Femur (tissue), 1 donor: ENCODE measurements at places on chromosomes 2 and 18.

- no peak for DNase-seq
These were observed 80.5 kb downstream of the FOXI3 start for GRCh38 chr2:88372042-88372441.

GRCh38 chr2:204578928-204579598 is 33.8 kb downstream of the PARD3B start:
- no peak for DNase-seq

- DNase-seq: no peak
These were observed 371.3 kb downstream of the RNF144A start for GRCh38 chr2:7288484-7288883.

- DNase-seq: no peak
These were observed 610.6 kb downstream of the IRS1 start for GRCh38 chr2:226189061-226189460.

DNA sequence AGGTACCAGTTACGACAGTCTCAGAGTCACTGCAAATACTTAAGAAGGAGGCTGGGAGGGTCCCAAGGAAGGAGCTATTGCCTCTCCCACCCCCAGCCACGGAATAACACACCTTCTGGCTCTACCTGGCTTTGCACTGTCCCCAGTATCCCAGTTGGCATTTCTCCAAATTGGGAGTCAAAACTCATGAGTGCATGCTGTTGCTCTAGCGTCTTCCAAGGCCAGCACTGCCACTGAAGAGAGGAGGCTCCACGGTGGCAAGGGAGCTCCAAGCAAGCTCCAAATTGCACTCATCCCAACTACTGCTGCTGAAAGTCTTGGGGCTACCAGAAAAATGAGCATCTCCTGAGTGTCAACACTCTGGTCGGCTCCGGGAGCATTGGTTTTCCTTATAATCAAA is 1.6 kb downstream of the SCTR start:
- no peak for DNase-seq

GRCh38 chr2:198004921-198005829 is 200.8 kb downstream of the PLCL1 start:
- DNase-seq: peak; percentile 21

- no peak for DNase-seq
These were observed 278.4 kb downstream of the PRKCE start for GRCh38 chr2:45929674-45930395.

GRCh38 chr2:207885010-207885409 is 115.3 kb upstream of the FZD5 start:
- no peak for DNase-seq

DNA sequence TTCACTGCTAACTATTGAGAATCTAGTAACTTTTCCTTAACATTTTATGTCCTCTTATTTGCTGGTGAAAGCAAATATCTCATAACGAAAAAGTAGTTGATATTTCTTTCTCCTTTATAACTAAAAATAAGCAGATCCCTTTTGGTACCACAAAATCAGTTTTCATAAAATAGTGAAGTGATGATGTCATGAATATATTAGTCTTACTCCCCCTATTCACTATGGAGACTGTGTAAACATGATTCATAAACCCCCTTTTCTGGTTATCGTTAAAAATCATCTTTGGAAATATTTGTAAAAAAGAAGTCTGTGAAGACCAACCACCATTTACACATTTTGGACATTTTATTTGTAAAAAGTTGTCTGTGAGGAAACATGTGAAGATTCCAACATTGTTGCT is 734.9 kb downstream of the NUP35 start:
- DNase-seq: no peak

DNA sequence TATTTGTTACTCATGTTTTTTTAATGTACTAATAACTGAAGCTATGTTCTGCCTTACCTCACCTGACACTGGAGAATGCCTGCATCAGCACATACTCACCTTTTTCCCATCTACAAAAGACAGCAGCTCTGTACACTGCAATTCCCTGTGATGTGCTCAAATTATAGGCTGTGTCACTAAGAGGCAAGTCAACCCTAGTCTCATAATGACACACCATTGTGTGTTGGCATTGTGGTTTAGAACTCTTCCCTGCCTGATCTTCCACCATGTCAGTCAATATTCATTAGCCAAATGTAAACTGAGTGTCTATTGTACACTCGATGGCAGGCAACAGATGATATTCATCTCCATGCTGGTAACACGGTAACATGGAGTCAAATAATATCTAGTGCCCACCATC is 332.1 kb upstream of the TCF4 start:
- DNase-seq: no peak

DNA sequence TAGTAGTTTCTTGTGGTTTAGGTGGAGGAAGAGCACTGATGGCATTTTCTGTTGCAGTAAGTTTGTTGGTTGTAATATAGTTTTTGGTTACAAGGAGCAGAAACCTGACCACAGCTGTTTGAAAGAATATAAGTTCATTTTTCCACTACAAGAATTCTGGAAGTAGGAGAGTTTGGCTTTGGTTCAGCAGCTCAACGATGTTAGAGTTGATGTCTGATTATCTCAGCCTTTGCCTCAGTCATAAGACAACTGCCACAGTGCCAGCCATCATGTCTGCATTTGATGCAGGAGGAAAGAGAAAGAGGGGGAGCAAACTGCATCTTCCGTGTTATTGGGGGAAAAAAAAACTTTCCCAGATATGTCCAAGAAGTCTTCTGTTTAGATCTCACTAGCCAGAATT is 119.1 kb downstream of the LYPD1 start:
- no peak for DNase-seq

DNA sequence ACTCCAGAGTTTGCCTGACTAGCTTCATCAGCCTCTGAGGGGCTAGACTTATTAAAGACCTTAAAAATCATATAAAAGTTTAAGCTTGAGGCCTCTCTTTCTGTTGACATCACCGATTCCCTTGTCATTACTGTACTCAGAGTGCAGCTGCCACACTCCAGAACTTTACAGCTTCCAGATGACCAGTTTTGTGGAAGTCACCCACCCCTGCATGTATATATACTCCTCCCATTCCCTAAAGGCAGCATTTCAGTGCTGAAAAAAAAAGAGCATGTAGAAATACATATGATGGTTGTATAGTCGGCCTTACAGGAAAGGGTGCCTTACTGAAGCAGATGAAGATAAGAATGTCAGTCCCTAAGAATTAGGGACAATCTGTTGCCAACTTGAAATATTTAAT is 117.3 kb downstream of the FEZ2 start:
- DNase-seq: no peak

DNA sequence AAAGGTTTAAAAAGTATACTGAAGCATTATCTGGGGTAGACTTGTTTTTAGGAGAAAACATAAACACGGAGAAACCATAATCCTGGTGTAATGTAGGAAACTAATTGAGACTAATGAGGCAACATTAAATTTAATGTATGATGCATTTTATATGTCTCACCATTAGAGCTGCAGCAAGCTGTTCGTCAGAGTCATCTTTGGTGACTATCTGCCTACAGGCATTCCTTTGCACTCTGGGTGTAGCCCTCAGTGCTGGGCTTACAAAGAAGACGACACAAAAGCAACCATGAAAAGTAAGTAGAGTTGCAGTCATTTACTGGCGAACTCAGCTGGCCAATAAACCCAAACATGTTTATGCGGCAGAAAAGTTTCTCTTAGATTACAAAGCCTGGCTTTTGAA is 415.3 kb upstream of the ZEB2 start:
- no peak for DNase-seq

DNA sequence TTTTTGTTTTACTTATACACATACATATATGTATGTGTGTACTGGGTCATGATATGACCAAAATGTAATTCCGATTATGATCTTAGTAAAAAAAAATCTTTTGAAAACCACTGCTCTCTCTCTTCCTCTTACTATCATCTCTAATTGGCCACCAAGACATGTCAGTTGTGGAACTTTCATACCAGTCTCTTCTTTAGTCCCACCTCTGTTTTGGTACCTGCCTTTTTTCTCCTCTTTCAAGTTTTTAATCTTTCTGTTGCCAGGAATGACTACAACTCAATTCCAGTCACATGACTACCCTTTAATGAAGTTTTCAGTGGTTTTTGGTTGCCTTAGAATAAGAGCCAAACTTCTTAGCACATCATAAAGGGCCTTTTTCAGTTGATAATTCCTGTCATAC is 17.1 kb downstream of the RBM44 start:
- DNase-seq: no peak

GRCh38 chr2:21779786-21780185 is 656.0 kb downstream of the TDRD15 start:
- DNase-seq: no peak

- no peak for DNase-seq
These were observed 18.4 kb downstream of the KCNK3 start for GRCh38 chr2:26710743-26711456.

DNA sequence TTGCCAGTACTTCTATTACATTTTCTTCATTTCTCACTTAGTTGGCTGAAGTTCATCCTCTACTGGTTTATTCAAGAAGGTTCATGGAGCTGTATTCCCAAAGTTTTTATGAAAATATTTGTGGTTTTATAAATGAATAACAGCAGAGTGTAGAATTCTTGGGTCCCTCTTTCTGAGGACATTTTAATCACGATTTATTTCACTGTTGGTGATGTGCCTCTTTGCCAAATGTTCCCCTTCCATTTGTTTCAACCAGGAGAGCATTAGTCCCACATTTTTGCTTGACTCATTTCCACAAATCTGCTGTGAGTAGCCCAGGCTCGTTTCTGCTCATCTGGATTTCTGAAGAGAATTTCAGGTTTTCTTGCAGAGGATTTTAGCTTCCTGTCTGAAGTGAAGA is 20.8 kb downstream of the COPS7B start:
- no peak for DNase-seq

DNA sequence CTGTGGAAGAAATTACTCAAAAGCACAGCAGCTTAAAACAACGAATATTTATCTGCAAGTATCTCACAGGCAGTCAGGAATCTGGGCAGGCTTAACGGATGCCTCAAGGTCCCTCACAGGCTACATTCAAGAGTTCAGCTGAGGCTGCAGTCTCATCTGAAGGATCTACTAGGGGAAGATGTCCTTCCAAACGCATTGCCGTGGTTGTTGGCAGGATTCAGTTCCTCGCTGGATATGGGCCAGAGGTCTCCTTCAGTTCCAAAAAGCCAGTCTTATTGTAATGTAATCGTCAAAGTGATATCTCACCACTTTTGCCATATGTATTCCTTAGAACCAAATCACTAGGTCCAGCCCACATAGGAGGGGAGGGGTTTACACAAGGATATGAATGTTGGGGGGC is 98.2 kb upstream of the EPAS1 start:
- no peak for DNase-seq

- DNase-seq: no peak
These were observed 528 bp upstream of the PCGF1 start for GRCh38 chr2:74507926-74508520.

- no peak for DNase-seq
These were observed 7.2 kb downstream of the SMYD1 start for GRCh38 chr2:88074854-88075292.
